Stomach (tissue), 19 donors: ENCODE measurements at places on chromosomes 7 and 10. TPM values are rescaled to one million over a fixed set of nuclear protein-coding genes. Genes with fewer than 3 reads are reported as not detected.

RBP3 gene
- total RNA-seq = not detected

CTAGE4 gene
- total RNA-seq = 36.5 TPM

BICC1 gene
- total RNA-seq = 8.0 TPM

ACHE gene
- not detected for total RNA-seq

PLPP4 gene
- total RNA-seq = not detected

VAX1 gene
- not detected for total RNA-seq

LBX1 gene
- total RNA-seq = not detected

ASB10 gene
- total RNA-seq = not detected

CLDN12 gene
- 26.6 TPM for total RNA-seq

PRLHR gene
- 0.37 TPM for total RNA-seq

ADARB2 gene
- total RNA-seq = not detected

MASTL gene
- 16.7 TPM for total RNA-seq

POM121L12 gene
- not detected for total RNA-seq

ERV3-1 gene
- total RNA-seq = 20.0 TPM

SLC18A3 gene
- not detected for total RNA-seq

CYP2W1 gene
- 7.0 TPM for total RNA-seq

MBL2 gene
- total RNA-seq = not detected

BMPER gene
- total RNA-seq = 6.2 TPM

NFKB2 gene
- 24.6 TPM for total RNA-seq

ELFN1 gene
- 4.3 TPM for total RNA-seq

NRP1 gene
- total RNA-seq = 7.2 TPM

PRKCQ gene
- not detected for total RNA-seq

ZNF239 gene
- 5.2 TPM for total RNA-seq

RAMP3 gene
- 2.6 TPM for total RNA-seq

CLDN4 gene
- 15.6 TPM for total RNA-seq

MRLN gene
- total RNA-seq = not detected

CUTC gene
- 2.6 TPM for total RNA-seq

CLCN1 gene
- not detected for total RNA-seq

MSS51 gene
- not detected for total RNA-seq

FAM25C gene
- not detected for total RNA-seq

SLC29A4 gene
- 3.0 TPM for total RNA-seq

ST8SIA6 gene
- not detected for total RNA-seq

NUTM2A gene
- 0.55 TPM for total RNA-seq

HOXA2 gene
- total RNA-seq = 2.3 TPM

GIMAP7 gene
- total RNA-seq = 13.0 TPM

CPA2 gene
- not detected for total RNA-seq

FZD8 gene
- 17.7 TPM for total RNA-seq

HABP2 gene
- total RNA-seq = 2.2 TPM

FLNC gene
- 184 TPM for total RNA-seq

CYP2C18 gene
- total RNA-seq = 25.9 TPM

POLR1F gene
- total RNA-seq = 5.8 TPM

OR2A1 gene
- total RNA-seq = not detected

SPDYE5 gene
- total RNA-seq = 0.37 TPM

OR2A7 gene
- total RNA-seq = 12.6 TPM

ANXA7 gene
- 60.6 TPM for total RNA-seq

LIPK gene
- total RNA-seq = not detected

FFAR4 gene
- 2.0 TPM for total RNA-seq

SEMA3C gene
- 186 TPM for total RNA-seq

SLC13A1 gene
- total RNA-seq = not detected

PHYH gene
- total RNA-seq = 9.6 TPM

PNLIPRP1 gene
- total RNA-seq = not detected

BAIAP2L1 gene
- 62.9 TPM for total RNA-seq

NUTM2D gene
- 1.7 TPM for total RNA-seq

LDB3 gene
- 8.5 TPM for total RNA-seq

TMEM270 gene
- total RNA-seq = not detected

EPO gene
- total RNA-seq = not detected

NACAD gene
- total RNA-seq = 9.3 TPM
